ENCODE measurements at places on chromosomes 13 and 19.

DNA sequence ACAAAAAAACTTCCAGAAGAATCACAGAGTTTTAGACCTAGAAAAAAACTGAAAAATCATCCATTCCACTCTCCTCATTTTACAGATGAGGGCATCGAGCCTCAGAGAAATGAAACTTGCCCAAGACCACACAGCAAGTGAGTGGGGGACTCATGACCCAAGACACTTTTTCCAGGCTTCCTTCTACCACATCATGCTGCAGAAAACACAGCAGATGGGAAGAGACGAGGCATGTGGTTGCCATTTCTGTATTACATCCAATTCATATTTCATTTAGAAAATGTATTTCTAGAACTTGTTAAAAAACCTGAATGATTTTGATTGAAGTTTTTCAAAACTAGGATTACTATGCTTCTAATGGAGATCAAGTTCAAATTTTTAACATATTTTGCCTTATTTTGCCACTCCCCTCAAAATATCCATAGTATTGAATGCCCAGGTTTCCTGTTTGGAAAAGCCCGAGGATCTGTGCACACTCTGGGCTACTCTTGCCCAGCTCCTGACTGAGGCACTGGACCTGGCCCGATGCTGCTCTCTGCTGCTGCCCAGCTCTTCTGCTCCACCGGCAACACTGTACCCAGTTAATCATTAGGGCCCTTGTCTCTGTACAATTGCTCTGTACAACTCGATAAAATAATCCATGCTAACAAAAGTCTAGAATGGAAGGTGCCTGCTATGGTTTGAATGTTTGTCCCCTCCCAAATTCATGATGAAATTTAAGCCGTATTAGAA, 157.4 kb downstream of the EFNB2 start:
- DNase-seq: no peak

- no peak for DNase-seq
These were observed 249.8 kb downstream of the DCLK1 start for GRCh38 chr13:35881360-35881759.

GRCh38 chr19:51916167-51916566, 11.1 kb upstream of the ZNF613 start:
- no peak for DNase-seq

GRCh38 chr13:41004875-41005693, 14.0 kb downstream of the ELF1 start:
- no peak for DNase-seq

DNA sequence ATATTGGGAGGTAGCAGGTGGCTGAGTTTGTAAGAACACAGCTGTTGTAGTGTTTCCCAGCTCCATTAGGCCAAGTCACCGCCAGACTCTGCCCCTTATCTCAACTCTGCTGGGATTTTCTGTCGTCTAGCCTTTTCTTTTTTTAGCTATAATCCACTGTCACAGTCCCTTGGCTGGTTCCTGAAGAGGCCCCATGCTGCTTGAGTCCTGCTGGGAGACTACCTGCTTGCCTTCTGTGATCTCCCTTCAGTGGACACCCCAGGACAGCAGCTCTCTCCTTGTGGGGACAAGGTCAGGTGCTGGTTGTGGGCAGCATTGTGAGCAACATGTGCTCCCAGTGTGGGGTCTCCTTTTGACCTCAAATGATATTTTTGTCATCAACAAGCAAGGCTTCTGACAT, 195.0 kb upstream of the ATXN8OS start:
- DNase-seq: no peak

DNA sequence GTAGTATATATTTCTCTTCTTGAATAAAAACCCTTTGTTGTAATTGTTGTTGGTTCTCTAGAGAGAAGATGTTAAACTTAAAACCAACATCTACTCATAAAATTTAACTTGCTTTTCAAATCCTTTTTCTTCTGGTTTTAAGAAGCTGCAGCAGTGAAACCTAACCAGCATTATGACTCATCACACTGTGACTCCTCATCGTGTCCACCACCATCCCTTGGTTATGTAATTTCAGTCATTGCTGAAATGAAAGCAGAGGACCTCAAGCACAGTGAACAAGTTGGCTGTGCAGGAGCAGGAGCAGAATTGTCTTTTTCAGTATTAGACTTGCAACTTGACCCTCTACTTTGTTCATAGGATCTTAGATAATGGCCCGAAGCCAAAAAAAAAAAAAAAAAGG, 64.9 kb upstream of the HTR2A start:
- no peak for DNase-seq

DNA sequence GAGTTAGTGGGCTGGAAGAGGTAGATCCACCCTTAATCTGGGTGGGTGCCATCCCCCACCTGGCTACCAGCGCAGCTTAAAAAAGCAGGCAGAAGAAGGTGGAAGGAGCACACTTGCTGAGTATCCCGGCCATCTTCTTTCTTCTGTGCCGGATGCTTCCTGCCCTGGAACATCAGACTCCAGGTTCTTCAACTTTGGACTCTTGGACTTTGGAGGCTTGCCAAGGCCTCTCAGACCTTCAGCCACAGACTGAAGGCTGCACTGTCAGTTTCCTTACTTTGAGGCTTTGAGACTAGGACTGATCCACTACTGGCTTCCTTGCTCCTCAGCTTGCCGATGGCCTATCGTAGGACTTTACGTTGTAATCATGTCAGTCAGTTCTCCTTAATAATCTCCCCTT, 127.6 kb upstream of the GPC6 start:
- DNase-seq: no peak

- no peak for DNase-seq
These were observed 1124.9 kb downstream of the EFNB2 start for GRCh38 chr13:105410602-105411001.

DNA sequence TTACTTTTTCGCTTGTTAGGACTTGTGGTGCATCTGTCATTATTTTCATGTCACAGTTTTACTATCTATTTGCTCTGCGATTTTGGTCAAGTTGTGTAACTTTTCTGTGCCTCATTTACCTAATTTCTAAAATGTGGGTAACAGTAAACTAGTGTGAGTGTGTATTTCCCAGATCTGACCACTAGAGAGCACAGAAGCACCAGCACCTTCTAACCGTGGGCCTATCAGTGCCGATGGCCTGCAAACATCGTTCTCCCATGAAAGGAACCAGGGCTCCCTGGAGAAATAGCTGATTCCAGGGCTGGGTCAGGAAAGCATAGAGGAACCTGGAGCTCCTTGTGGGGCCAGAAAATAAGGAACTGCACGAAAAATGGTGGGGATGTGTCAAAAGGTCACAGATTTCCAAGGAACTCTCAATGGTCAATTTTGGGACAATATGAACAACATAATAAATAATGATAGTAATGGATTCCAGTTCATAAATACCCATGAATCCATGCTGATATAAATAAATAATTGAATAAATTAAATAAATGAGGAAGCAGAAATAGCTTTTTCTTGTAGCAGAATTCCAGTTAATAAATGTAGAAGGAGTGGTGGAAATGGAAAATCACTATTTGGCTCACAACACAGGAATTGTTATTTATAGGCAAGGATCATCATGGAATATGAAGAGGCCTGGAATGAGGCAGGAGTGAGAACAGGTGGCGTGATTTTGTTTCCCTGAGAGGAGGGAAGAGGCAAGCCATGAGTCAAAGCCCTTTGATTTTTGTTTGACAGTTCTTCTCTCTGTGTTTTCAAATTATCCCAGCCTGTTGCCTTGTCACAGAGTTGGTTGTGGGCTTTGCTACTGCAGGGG, 31.1 kb downstream of the CEACAM8 start:
- DNase-seq: no peak

GRCh38 chr13:24671386-24672113, 8.7 kb upstream of the ATP12A start:
- DNase-seq: no peak

DNA sequence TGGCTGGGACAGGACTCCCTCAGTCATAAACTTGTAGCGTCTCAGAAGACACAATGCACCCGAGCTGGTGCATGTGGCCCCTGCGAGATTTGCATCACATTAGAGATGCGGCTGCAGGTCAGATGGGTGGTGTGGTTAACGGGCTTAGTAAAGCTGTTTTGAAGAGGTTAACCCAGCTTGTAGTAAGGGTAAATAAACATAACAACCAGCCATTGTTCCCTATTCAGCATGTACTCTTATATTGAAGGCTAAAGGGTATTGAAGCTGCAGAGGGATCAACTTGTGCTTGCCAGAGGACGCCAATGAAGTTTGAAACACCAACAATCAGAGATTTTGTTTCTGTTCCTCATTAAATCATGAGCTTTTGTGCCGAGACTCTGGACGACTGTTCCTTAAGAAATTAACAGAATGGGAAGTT, 79.4 kb downstream of the ZIC5 start:
- DNase-seq: no peak

GRCh38 chr19:10424011-10424637, 3.8 kb downstream of the PDE4A start:
- no peak for DNase-seq

- DNase-seq: no peak
These were observed 1.7 kb upstream of the PCDH17 start for GRCh38 chr13:57629821-57630235.

DNA sequence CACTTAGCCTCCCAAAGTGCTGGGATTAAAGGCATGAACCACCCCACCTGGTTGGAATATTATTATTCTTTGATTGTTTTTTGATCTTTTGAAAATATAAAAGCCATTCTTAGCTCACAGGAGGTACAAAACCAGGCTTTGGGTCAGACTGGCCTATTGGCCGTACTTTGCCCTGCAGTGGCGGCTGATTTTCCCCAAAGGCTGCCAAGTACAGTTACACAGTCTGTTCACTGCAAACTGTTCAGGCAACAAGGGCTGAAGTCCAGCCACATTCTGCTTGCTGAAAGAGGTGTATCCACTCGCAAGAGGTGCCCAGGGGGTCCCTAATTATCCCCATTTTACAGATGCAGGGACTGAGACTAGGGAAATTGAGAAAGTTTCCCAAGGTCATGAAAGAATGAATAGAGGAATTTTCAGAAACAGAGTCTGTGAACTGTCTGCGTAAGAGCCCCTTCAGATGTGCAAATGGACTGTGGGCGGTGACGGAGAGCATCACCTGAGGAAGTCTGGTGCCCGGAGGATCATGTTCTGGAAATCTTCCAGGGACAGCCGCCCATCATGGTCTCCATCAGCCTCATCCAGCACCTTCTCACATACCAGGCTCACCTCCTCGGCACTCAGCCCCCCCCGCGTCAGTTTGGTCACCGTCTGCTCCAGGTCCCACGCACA, 9.0 kb downstream of the CIB3 start:
- no peak for DNase-seq

GRCh38 chr19:8607386-8607785, 3.1 kb downstream of the ADAMTS10 start:
- DNase-seq: no peak

GRCh38 chr13:26469602-26470001, 87.9 kb upstream of the WASF3 start:
- DNase-seq: no peak

DNA sequence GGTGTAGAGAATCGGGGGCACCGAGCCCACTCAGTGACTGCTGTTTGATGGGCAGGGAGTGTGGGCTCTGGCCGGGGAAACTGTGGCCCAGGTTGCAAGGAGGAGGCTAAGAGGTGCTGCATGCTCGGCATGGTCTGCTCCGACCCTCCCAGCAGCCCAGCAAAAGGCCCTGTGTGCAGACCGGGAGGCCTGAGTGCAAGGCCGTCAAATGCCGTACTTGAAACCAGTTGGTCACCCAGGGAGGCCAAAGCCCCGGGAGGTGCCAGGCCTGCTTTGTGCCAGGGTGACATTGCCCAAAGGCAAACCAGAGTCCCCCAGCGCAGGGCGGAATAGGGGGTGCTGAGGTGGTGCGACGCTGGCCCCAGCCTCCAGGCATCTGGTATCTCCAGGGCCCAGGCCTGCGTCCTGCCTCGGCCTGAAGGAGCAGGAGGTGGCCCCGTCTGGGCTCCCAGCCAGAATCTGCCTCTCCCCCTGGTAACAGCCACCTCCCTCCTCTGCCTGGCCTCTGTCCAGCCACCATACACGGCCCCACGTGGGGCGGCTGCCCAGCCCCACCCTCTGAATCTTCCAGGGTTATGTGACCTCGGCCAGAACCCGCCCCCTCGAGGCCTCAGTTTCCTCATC, 4.0 kb downstream of the PIK3R2 start:
- DNase-seq: no peak

DNA sequence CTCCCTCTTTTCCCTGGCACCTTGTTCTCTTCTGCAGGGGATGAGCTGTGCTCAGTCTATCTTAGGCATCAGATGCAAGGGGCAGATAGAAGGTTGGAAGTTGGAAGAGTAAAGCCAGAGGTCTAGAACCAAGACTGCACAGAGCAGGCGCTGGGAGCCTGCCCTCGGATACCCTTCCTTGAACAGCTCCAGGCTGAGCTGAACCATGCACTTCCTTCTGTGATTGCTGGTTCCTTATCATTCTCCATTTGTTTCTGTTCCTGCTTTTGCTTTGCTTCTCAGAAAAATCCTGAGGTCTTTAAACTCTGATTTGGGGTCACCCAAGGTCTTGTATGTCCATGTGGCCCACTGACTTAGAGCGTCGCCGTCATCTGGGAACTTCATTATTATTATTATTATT, 36.3 kb downstream of the ARHGEF18 start:
- DNase-seq: no peak

DNA sequence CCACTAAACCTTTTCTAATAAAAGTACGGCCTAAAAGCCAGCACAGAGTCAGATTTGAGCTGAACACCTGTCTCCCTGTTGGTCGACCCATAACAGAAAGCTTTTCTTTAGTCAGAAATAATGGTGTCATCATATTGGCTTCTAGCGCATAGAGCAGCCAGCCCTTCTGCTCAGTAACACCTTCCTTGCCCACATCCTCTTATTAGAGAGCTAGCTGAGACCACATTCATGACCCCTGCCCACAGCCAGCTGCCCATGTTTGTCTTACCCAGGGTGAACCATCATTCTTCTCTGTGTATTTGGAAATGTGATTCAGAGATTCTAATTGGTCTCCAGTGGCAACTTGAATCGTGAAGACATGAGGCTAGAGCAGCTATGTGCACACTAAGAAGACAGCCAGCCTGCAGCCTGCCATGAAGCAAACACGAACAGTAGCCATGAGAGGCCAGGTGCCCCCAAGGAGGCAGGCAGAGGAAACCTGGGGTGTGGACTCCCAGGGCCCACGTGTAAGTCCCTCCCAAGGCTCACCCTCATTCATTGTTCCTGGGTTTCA, 82.3 kb upstream of the PDCD5 start:
- no peak for DNase-seq

All from stimulated activated CD8-positive, alpha-beta memory T cell treated with anti-CD3 and anti-CD28 coated beads, Interleukin-4, amount 100 ng/mL, for 4 hours (primary cell).